Nephron progenitor cell (in vitro differentiated cells): ENCODE measurements at places on chromosomes 12 and 14.

DNA sequence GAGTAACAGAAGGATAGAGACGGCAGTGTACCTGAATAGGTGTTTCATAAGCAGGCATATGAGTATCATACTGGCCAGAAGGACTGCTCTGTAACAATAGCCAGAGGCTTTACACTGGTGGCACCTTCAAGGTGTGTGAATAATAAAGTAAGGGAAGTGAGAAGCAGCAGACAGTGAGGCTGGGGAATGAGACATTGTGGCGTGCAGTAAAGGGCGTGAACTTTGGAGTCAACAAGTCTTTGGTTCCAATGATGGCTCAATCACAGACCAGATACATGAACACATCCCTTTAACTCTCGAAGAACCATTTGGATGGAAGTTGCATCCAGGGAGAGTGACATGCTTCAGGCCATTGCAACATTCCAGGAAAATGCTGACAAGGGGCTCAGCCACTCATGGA is 32.0 kb upstream of the CCND2 start:
- no peak overlapping the region for H3K27ac ChIP-seq
- peaks cover 13% of the 10 kb centered on the region for H3K27me3 ChIP-seq
- peaks cover 55% of the 10 kb centered on the region for H3K4me1 ChIP-seq
- no peak overlapping the region for H3K4me3 ChIP-seq
- no peak for DNase-seq

DNA sequence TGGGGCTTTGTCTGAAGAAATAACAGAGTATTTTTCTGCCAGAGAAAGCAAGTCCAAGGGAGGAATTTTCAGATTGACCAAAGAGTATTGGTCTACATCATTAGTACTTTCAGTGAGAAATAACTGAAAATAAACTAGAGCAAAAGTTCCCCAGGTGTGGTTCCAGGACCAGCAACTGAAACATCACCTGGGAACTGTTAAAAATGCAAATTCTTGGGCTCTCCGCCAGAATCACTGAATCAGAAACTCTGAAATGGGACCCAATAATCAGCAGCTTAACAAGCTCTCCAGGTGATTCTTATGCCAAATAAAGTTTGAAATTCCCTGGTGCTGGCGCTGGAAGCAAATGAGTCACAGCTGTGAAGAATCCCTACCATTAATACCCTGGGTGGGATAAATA is 52.1 kb downstream of the EIF2S3B start:
- H3K4me3 ChIP-seq, result no peak overlapping the region
- DNase-seq, result no peak
- no peaks in the 10 kb centered on the region for H3K4me1 ChIP-seq
- no peak overlapping the region for H3K27ac ChIP-seq

DNA sequence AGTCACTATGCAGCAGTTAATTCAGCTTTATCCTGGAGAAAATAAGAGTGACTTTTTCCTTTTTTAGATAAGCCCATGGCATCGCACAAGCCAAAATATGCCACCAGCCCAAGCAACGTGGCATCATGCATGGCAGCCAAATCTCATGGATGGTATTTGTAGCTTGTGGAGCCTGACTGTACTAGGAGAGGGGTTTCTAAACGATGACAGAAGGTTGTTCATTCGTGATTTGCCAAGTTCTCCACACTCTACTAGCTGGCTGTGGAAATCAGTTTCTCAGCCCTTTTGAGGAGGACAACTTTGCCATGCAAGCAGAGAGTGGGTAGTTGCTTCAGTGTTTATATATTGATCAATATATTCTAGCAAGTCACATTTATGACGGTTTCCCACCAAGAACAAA is 41.4 kb upstream of the ATXN2 start:
- peaks cover 57% of the 10 kb centered on the region for H3K4me1 ChIP-seq
- DNase-seq, result no peak
- H3K36me3 ChIP-seq, result peaks cover 13% of the 10 kb centered on the region
- no peak overlapping the region for H3K4me3 ChIP-seq
- peak overlapping the region; percentile 51 for H3K27ac ChIP-seq
- no peaks in the 10 kb centered on the region for H3K27me3 ChIP-seq

DNA sequence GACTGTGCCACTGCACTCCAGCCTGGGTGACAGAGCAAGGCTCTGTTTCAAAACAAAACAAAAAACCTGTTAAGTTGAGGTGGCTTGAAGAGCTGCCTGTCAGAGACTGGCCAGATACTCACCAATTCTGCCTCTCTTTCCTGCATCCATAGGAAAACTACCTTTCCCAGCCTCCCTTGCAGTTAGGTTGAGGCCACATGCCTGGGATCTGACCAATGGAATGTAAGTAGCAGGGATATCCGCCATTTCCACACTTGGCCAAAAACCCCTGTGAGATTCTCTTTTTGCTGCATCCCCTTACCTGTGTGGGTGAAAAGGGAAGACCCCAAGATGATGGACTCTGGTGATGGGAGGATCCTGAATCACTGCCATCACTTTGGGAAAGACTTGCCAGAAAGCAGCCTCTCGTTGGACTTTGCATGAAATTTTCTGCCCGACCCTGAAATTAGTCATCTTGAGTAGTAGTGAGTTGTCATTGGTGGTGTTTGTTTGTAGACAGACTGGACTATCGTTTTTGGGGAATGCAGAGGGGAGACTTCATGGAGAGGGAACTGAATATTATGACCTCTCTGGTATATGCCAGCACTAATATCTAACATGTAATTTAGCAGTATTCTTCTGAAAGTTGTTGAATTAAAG is 14.0 kb downstream of the GPR68 start:
- no peak for DNase-seq
- H3K27ac ChIP-seq, result no peak overlapping the region
- H3K4me1 ChIP-seq, result peaks cover 22% of the 10 kb centered on the region
- H3K36me3 ChIP-seq, result peaks cover 54% of the 10 kb centered on the region
- no peak overlapping the region for H3K4me3 ChIP-seq
- peaks cover 2% of the 10 kb centered on the region for H3K27me3 ChIP-seq

DNA sequence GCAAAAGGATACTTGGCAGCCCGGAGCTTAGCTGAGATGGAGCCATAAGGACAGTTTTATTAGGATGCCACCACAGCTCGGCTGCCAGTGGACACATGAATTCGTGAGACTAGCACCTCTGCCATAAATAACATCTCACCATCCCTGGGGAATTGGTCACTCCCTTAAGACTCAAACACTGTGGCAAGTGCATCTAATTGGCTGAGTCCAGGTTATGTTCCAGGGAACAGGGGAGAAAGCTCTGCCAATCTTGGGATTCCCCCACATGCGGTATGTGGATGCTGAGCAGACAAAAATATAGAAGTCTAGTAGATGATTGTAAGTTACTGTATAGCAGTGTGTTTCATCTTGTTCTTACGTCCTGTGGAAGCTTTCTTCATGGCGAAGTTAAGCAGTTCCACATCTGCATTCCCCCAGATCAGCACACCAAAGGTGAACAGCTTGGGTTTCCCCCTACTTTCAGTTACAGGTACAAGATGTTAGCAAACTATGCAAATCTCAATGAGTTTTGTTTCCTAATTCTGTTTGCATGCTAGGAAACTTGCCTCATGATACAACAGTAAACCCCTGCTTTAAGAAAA is 131.1 kb downstream of the ETV6 start:
- no peaks in the 10 kb centered on the region for H3K36me3 ChIP-seq
- H3K4me3 ChIP-seq, result no peak overlapping the region
- no peaks in the 10 kb centered on the region for H3K27me3 ChIP-seq
- DNase-seq, result no peak
- H3K27ac ChIP-seq, result no peak overlapping the region
- peaks cover 39% of the 10 kb centered on the region for H3K4me1 ChIP-seq

- no peak for DNase-seq
- peaks cover 47% of the 10 kb centered on the region for H3K4me1 ChIP-seq
- H3K4me3 ChIP-seq, result no peak overlapping the region
- no peaks in the 10 kb centered on the region for H3K36me3 ChIP-seq
- peaks cover 13% of the 10 kb centered on the region for H3K27me3 ChIP-seq
Measured at GRCh38 chr12:93883436-93884154, 206.4 kb downstream of the CRADD start.

GRCh38 chr12:89140602-89141238 is 211.6 kb downstream of the DUSP6 start:
- peaks cover 6% of the 10 kb centered on the region for H3K27me3 ChIP-seq
- H3K4me3 ChIP-seq, result no peak overlapping the region
- DNase-seq, result no peak
- H3K4me1 ChIP-seq, result peaks cover 23% of the 10 kb centered on the region
- no peak overlapping the region for H3K27ac ChIP-seq

- H3K27ac ChIP-seq, result peak overlapping the region; percentile 96
- H3K4me1 ChIP-seq, result peaks cover 33% of the 10 kb centered on the region
- H3K36me3 ChIP-seq, result peaks cover 27% of the 10 kb centered on the region
Measured at GRCh38 chr14:67673451-67673850, 981 bp downstream of the VTI1B start.

DNA sequence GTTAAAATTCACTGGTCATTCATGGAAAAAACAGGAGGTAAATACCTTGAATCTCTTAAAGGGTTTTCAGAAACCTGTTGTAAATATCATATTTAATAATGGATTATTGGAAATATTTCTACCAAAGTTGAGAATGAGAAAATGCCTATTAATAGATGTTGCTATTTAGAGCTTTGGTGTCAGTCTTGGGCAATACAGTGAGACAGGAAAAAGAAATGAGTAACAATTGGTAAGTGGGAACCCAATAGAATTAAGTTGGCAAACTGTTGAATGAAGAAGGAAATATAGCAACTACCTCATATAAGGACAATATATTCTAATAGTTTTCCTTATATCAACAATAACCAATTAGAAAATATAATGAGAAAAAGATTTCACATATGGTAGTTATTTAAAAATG is 78.0 kb downstream of the ATF7IP start:
- no peak overlapping the region for H3K27ac ChIP-seq
- H3K36me3 ChIP-seq, result peaks cover 95% of the 10 kb centered on the region
- no peaks in the 10 kb centered on the region for H3K4me1 ChIP-seq
- DNase-seq, result no peak

DNA sequence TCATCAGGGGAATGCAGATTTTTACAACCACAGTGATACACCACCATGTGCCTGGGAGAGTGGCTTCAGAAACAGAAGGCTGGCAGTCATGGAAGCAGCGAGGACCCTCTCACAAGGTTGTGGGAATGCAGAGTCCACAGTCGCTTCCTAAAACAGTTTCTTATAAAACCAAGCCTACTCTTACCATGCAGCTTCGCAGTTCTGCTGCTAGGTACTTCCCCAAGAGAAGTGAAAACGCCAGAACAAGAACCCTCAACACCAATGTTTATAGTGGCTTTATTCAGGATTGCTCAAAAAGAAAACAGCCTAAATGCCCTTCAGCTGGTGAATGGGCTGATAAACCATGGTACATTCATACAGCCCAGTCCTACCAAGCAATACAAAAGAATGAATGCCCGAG is 87.2 kb downstream of the DDX51 start:
- no peak for DNase-seq
- peak overlapping the region; percentile 31 for H3K27ac ChIP-seq
- H3K36me3 ChIP-seq, result peaks cover 66% of the 10 kb centered on the region

GRCh38 chr14:23242076-23242475 is 4.3 kb downstream of the RNF212B start:
- H3K27ac ChIP-seq, result no peak overlapping the region
- peaks cover 10% of the 10 kb centered on the region for H3K4me1 ChIP-seq
- DNase-seq, result no peak
- H3K27me3 ChIP-seq, result peaks cover 10% of the 10 kb centered on the region
- H3K4me3 ChIP-seq, result no peak overlapping the region

DNA sequence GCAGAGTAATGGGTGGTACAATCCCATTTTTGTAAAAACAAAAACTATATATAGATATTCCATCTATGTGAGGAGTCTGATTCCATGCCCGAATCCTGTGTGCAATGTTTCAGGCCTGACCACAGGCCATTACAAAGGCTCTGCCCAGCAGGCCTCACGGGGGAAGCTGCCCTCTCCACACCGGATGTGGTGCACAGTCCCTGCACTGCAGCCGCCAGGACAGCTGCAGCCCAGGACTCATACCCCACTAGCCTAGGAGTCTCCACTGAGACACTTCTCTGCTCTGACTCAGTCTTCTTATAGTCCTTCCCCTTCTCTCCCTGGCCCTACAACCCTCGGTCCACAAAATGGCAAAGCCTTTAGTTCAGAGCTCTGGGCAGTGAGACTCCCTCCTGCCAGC is 190.4 kb downstream of the PPM1H start:
- H3K4me3 ChIP-seq, result no peak overlapping the region
- peaks cover 34% of the 10 kb centered on the region for H3K4me1 ChIP-seq
- H3K27me3 ChIP-seq, result peaks cover 3% of the 10 kb centered on the region
- no peak for DNase-seq
- peak overlapping the region; percentile 19 for H3K27ac ChIP-seq

DNA sequence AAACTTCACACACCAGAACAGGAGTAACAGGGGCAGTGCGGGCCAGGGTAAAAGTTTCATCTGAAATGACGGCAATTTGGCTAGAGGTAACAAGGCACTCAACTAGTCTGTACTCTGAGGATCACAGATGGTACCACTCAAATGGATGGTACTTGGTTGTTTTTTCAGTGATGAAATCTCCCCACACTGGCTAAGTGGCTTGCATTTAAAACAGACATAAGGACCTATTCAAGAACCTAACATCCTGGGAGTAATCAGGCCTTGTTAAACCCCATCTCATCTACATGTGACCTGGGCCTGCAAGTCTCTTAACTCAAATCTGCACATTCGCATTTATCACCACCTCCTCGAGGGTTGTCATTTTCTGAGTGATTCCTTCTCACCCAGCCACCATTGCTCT is 90.8 kb downstream of the PRKAB1 start:
- H3K27ac ChIP-seq, result no peak overlapping the region
- no peaks in the 10 kb centered on the region for H3K4me1 ChIP-seq
- no peak overlapping the region for H3K4me3 ChIP-seq
- no peak for DNase-seq
- peaks cover 3% of the 10 kb centered on the region for H3K27me3 ChIP-seq

GRCh38 chr12:120496413-120497340 is 764 bp downstream of the DYNLL1 start:
- H3K36me3 ChIP-seq, result peaks cover 45% of the 10 kb centered on the region
- peaks cover 40% of the 10 kb centered on the region for H3K4me1 ChIP-seq
- H3K4me3 ChIP-seq, result peak overlapping the region; percentile 100
- H3K27me3 ChIP-seq, result peaks cover 3% of the 10 kb centered on the region
- peak overlapping the region; percentile 99 for H3K27ac ChIP-seq

- no peak overlapping the region for H3K4me3 ChIP-seq
- peaks cover 14% of the 10 kb centered on the region for H3K27me3 ChIP-seq
- peaks cover 27% of the 10 kb centered on the region for H3K4me1 ChIP-seq
- no peaks in the 10 kb centered on the region for H3K36me3 ChIP-seq
Measured at GRCh38 chr12:104407922-104408321, 48.8 kb upstream of the CHST11 start.

DNA sequence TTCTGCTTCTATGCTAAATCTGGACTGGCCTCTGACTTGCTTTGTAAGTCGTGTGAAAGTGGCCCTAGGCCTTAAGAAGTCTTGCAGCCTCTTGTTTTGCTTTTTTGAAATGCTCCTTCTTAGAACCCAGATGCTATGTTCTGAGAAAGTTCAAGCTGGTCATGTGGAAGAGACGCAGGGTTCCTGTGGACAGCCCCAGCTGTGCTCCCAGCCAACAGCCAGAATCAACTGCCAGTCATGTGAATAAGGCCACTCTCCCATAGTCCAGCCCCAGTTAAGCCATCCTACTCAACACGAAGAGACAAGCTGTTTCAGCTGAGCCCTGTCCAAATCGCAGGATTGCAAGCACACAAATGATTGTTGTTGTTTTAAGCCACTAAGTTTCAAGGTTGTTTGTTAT is 37.3 kb upstream of the TBPL2 start:
- peaks cover 3% of the 10 kb centered on the region for H3K27me3 ChIP-seq
- DNase-seq, result no peak
- H3K27ac ChIP-seq, result no peak overlapping the region
- H3K4me1 ChIP-seq, result no peaks in the 10 kb centered on the region
- no peaks in the 10 kb centered on the region for H3K36me3 ChIP-seq
